ENCODE measurements at places on chromosomes 2 and 18.

- H3K27ac ChIP-seq: no peak overlapping the region
- no peaks in the 10 kb centered on the region for H3K36me3 ChIP-seq
- no peaks in the 10 kb centered on the region for H3K4me1 ChIP-seq
- no peak overlapping the region for H3K4me3 ChIP-seq
Measured at GRCh38 chr18:46711444-46711863, 45.4 kb downstream of the ST8SIA5 start.

DNA sequence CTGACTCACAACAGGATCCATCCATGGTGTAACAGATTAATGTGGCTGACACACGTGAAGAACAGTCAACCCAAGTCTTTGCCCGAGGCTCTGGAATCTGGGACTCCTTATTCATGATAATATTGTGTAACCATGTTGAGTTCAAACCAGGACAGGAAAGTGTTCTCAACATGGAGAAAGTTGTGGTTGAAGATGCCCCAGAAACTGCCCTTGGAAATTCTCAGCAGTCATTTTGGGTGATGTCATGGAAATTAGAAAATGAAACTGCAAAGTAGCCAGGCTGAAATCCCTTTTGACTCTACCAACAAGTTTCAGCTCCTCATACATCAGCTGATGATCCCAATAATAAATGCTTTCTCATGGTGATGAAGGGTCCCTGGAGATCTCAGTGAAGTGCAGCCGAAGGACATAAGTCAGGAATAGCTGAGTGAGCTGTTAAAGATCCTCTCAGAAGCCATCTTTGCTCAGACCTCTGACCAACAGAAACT is 307.7 kb downstream of the TNS1 start:
- no peaks in the 10 kb centered on the region for H3K36me3 ChIP-seq
- no peaks in the 10 kb centered on the region for H3K27me3 ChIP-seq
- DNase-seq: no peak
- H3K4me1 ChIP-seq: peaks cover 39% of the 10 kb centered on the region

DNA sequence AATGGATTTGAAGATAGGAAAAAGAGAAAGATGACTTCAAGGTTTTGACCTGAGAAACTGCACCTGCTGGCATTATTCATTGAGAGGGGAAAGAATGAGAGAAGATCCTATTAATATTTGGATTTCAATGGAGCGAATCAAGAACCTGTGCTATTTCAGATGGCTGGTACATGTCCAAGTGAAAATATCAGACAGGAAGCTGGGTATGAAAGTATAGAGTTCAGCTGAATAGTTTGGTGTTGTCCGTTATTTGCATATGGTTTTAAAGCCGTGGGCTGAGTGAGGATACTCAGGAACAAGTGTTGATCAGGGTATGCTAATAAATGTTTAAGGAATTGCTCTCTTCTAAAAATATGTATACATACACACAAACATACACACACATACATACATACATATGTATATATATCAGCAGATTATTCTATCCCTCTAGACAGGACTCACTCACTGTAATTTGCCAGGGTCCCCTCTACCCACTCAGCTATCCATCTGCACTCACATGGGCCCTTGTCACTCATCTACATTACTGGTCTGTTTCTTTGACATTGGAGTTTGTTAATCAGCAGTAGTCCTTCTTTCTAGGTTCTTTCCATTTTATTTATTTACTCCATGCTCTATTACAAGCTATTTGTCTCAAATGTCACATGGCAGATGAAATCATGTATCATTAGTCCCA is 33.9 kb upstream of the IKZF2 start:
- no peak overlapping the region for H3K27ac ChIP-seq
- no peak for DNase-seq
- no peak overlapping the region for H3K4me3 ChIP-seq

DNA sequence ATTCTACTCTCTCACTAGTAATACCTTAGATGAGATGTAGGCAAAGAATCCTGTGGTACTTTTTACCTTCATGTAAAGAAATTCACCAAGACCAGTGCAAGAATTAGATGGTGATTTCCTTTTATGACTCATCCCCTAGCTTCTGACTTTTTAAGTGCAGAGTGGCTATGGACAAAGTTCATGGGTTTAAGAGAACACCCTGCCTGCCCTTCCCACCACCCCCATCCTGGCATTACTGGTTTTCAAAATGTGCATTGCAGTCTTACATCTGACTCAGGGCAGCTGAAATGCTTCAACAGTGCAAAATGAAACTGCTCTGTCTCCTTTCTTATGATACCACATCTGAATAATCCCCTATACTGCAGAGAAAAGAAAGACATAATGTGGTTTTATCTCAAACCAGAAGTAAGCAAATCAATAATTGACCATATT is 22.6 kb downstream of the MAIP1 start:
- no peaks in the 10 kb centered on the region for H3K36me3 ChIP-seq
- no peaks in the 10 kb centered on the region for H3K27me3 ChIP-seq

DNA sequence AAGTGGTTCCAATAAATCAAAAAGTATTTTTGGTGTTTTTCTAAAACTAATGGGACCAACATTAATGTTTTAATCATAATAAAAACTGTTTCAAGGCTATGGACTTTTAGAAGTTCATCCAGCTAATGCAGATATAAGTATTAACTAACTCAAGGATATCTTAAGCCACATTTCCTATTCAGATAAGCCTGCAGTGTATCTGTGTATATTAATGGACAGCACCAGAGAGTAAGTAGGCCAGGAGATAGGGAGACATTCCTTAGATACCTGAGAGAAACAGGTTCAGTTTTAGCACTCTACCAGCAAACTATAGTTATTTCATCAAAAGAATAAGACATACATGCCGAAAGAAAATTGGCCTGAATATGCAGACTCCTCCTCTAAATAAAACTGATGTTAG is 27.3 kb downstream of the PREPL start:
- H3K27ac ChIP-seq: no peak overlapping the region
- no peaks in the 10 kb centered on the region for H3K27me3 ChIP-seq
- no peak for DNase-seq
- H3K4me1 ChIP-seq: peaks cover 3% of the 10 kb centered on the region
- H3K36me3 ChIP-seq: peaks cover 68% of the 10 kb centered on the region
- no peak overlapping the region for H3K4me3 ChIP-seq

All from sigmoid colon (tissue), 7 donors.